Adrenal gland (tissue), 19 donors: ENCODE measurements at places on chromosomes 2 and 18.

GRCh38 chr2:178403671-178404306, 47.2 kb downstream of the PRKRA start:
- no peak for DNase-seq

- DNase-seq, result no peak
These were observed 4.7 kb downstream of the EPG5 start for GRCh38 chr18:45962461-45962860.

GRCh38 chr2:201396595-201396994, 39.5 kb upstream of the FLACC1 start:
- no peak for DNase-seq

DNA sequence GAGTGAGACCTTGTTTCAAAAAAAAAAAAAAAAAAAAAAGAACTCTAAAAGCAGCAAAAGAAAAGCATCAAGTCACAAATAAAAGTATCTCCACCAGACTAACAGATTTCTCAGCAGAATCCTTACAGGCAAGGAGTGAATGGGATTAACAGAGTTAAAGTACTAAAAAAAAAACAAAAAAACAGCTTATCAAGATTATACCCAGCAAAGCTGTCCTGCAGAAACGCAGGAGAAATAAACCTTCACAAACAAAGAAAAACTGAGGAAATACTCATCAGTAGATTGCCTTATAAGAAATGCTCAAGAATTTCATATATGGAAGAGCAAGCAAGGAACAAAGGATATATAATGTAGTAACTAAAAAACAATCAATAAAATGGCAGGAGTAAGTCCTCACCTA, 35.6 kb downstream of the USP34 start:
- DNase-seq, result no peak

DNA sequence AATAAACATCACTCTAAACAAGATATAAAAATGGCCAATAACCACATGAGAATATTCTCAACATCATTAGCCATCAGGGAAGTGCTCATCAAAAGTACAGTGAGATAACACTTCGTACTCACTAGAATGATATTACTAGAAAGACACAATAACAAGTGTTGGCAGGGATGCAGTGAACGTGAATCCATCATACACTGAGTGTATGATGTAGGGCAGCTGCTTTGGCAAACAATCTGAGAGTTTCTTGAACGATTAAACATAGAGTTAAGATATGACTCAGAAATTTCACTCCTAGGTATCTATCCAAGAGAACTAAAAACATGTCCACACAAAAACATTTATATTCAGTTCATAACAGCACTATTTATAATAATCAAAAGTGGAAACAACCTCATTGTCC, 368.9 kb downstream of the PID1 start:
- no peak for DNase-seq

DNA sequence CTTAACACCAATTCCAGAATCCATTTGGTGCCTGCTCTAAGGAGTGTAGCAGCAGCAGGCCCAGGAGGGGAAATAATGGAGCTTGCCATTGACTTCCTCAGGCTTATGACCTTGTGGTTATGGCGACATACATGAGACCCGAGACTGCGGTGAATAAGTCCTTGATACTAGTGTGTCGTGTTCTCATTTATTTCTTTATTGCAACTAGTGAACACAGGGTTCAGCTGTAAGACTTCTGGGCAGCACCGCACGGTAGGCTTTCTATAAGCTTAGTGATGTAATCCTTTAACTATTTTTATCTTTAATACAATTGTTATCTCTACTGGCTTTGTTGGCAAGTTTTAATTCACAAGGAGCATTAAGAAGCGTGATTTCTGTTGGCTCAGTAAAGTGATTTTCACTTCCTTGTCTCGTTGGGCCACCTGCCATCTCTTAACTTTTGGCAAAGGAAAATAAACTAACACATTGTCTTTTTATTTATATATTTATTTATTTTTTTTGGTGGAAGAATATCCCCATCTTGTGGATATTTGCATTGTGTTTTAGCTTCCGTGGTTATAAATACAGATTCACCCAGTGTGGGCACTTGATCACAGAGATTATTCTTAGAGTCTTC, 139.8 kb downstream of the LTBP1 start:
- DNase-seq, result peak; percentile 33

GRCh38 chr2:75570948-75571729, 10.4 kb upstream of the EVA1A start:
- no peak for DNase-seq

- DNase-seq, result no peak
These were observed 148.1 kb upstream of the HS6ST1 start for GRCh38 chr2:128466776-128467175.

GRCh38 chr18:10138719-10139118, 224.9 kb downstream of the VAPA start:
- no peak for DNase-seq

GRCh38 chr2:232839411-232840079, 30.5 kb upstream of the SNORC start:
- peak; percentile 48 for DNase-seq

DNA sequence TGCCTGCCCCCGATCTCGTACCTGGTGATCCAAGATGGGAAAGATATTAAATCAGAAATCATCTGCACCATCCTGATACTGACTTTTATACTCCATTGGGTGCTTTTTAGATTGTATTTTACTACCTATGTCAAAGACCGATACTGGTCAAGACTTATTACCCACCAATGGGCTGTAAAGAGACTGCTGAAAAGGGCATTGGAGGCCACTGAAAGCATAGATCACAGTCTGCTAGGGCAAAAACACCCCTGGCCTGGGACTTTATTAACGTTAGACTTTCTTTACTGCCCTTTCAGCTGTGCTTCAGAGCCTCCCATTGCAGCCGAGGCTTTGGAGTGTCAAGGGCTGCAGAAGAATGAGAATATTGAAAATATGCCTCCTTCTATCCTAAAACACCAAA, 472.8 kb upstream of the DDX18 start:
- DNase-seq, result no peak

GRCh38 chr18:45379903-45380302, 235.4 kb upstream of the SLC14A2 start:
- no peak for DNase-seq

DNA sequence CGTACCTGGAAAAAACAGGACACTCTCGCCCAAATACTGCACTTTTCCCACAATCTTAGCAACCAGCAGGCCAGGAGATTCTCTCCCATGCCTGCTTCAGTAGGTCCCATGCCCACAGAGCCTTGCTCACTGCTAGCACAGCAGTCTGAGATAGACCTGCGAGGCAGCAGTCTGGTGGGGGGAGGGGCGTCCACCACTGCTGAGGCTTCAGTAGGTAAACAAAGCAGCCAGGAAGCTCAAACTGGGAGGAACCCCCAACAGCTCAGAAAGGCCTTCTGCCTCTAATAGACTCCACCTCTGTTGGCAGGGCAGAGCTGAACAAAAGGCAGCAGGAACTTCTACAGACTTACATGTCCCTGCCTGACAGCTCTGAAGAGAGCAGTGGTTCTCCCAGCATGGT, 1202.8 kb upstream of the ACVR2A start:
- no peak for DNase-seq

GRCh38 chr2:211328126-211328525, 771.7 kb downstream of the CPS1 start:
- DNase-seq, result no peak

- DNase-seq, result no peak
These were observed 64.9 kb downstream of the LNPK start for GRCh38 chr2:175937216-175937615.

GRCh38 chr2:54531558-54531957, 75.4 kb downstream of the SPTBN1 start:
- DNase-seq, result peak; percentile 55

DNA sequence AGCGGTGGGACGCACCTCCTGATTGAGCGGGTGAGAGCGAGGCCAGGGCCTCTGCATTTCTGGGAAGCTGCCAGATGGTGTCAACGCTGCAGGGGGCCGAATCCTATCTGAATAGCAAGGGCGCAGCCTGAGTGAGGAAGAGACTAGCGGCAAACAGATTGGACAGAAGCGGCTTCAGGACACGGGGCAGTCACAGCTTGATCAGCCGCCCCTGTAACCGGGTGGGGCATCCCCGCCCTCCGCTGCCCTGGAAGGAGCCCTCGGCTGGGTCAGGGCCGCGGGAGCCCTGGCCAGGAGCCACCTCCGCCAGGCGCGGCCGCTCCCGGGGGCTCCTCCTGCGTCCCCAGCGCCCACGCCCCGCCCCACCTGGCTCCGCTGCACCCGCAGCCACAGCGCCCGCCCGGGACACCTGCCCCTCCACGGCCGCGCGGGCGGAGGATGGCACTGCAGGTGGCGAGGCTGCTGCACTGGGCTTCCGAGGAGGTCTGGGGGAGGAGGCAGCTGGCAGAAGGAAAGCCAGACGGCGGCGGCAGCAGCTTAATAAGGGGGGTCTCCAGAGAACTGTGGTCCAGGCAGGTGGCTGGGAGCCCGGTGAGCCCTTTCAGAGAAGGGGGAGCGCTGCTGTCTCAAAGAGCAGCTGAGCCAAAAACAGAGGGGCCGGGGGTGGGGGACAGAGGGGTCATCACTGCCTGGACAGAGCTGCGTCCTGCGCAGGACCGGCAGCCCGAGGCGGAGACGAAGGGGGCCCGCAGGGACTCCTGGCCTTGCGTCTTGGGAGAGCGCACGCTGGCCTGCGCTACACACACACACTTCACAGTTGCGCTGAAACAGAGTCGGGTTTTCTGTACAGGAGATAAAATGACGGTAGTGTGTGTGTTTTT, 18.8 kb upstream of the SOX11 start:
- DNase-seq, result no peak

GRCh38 chr2:72940361-72940760, 23.0 kb downstream of the EMX1 start:
- no peak for DNase-seq

GRCh38 chr2:43792653-43793052, 18.8 kb downstream of the DYNC2LI1 start:
- DNase-seq, result no peak

DNA sequence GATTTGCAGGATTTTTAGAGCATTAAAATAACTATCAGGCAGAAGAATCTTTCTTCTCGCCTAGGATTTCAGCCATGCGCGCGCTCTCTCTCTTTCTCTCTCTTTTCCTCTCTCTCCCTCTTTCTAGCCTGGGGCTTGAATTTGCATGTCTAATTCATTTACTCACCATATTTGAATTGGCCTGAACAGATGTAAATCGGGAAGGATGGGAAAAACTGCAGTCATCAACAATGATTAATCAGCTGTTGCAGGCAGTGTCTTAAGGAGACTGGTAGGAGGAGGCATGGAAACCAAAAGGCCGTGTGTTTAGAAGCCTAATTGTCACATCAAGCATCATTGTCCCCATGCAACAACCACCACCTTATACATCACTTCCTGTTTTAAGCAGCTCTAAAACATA, 137.0 kb downstream of the MEIS1 start:
- DNase-seq, result no peak

- DNase-seq, result no peak
These were observed 229.5 kb downstream of the CNTNAP5 start for GRCh38 chr2:124254621-124255020.

DNA sequence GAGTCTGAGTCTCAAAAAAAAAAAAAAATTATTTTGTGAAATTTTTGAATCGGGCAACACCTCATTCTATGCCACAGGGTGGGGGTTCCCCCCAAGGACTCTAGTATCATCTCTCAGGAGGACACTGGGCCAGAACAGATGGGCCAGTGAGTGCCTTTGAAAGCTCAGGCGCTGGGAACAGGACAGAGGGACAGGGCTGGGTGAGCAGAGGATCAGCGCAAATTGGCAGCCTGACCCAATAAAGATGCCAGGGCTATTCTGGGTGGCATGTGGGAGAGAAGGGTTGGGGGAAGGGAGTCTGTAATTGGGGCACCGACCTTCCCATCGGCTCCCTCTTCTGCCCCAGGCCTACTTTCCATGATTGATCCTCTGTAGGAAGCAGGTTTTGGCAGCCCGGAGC, 44.0 kb downstream of the KIF3C start:
- DNase-seq, result no peak

DNA sequence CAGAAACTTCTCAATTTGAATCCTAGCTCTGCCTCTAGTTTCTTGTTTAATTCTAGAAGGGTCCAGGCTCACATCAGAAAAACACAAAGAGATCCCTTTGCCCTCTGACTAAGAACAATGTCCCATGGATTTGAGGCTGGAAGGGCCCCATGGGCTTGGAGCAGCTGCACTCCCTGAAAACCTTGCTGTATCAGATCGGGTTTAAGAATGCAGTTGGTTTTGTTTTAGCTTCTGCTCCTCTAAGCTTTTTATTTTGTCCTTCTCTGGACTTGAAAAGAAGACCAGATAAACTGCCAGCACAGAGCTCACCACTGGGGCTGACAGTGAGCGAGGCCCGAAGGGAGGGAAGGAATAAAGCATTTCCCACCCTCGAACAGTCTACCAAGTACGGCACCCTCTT, 69.2 kb upstream of the WIPF1 start:
- no peak for DNase-seq

DNA sequence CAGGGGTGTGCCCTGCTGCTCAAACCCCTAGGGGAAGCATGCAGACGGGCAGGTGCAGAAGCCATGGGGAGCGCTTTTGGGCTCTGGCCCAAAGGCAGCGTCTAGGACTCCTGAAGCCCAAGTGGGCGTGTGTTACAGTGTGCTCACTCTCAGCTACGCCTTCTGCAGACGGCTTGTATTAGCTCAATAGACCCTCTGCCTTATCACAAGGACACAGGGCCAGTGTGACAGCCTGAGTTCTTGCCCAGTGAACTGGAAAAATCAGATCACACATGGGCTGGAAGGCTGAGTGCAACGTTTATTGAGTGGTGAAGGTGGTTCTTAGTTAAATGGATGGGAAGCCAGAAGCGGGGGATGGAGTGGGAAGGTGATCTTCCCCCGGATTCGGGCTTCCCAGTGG, 210.9 kb downstream of the CDH20 start:
- no peak for DNase-seq

DNA sequence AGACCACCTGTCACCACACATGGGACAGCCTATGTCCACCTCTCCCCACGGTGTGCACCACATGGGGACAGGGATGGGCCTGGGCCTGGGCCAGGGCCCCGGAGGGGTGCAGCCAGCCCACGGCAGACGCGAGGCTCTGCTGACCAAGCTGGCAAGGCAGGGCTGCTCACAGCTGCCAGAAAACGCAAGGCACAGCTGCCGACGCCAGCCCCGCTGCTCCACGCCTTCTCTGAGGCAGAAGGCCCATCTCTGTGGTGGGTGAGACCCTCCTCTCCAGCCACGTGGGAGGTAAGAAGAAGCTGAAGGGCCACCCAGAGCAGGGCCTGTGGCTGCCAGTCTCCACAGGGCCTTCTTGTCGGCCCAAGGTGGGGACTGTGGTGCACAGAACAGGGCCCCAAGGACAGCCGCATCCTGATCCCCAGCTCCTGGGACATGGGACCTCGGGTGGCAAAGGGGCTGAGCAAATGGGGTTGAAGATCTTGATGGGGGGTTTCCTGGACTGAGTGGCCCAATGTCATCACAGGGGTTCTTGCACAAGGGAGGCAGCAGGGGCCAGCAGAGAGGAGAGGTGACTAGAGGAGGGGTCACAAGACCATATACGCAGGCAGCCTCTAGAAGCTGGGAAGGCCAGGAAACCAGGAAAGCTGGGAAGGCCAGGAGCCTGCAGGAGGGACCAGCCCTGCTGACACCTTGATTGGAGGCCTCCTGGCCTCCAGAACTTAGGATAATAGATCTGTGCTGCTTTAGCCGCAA, 72.3 kb downstream of the NDUFA10 start:
- no peak for DNase-seq

- DNase-seq, result no peak
These were observed 34.9 kb downstream of the LAMA1 start for GRCh38 chr18:7082671-7083070.
